NCI-H1694 (cell line): ENCODE measurements at places on chromosomes 11 and 22.

GRCh38 chr11:47415949-47416472 is 7.6 kb downstream of the SLC39A13 start:
- DNase-seq: no peak

DNA sequence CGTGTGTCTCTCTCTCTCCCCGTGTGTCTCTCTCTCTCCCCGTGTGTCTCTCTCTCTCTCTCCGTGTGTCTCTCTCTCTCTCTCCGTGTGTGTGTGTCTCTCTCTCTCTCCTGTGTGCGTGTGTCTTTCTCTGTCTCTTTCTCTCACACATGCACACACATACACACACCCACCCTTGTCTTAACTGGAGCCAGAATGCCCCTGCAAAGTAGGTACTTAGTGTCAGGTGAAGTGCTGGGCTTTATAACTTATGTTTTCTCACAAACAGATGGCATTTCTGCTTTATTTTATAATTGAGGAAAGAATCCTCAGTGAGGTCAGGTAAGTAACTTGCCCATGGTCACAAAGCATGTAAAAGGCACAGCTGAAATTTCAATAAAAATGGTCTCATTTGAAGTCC is 106.0 kb downstream of the CSNK2A3 start:
- no peak for DNase-seq

GRCh38 chr22:42773167-42773566 is 52.5 kb upstream of the A4GALT start:
- no peak for DNase-seq

- no peak for DNase-seq
Measured at GRCh38 chr22:47232753-47233152, 470.3 kb downstream of the TBC1D22A start.

DNA sequence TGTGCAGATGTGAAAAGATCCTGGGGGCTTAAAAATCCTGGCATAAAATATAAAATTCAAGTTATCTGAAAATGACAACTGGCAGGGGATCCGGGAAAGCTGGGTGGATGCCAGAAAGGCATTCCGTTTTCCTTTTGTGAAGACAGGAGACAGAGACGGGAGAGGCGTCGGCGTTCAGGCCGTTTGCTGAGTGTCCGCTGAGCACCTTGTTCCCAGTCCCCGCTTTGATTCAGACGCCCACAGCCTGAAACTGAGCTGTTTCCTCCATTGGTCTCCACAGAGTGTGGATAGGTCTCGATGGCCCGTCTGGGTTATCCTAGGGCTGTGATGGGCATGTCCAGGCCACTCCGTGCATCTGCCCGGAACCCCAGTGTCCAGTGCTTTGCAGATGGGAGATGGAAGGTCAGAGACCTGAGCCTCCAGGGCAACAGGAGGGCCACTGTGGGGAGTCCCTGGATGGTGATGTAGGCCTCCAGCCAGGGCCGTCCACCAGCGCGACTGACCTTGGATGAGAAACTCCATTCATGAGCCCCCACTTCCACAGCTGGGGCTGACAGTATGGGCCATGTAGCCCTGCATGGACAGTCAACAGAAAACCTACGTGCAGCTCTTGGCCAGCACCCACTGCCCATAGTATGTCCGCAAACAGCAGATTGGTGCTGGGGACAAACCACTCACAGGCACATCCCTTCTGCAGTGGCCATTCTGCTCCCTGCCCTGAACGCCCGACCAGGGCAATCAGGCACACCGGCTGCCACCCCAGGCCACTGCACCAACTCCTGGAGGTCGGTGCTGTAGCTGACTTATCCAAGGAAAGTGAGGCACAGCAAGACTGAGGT is 11.6 kb downstream of the MRGPRF start:
- no peak for DNase-seq

DNA sequence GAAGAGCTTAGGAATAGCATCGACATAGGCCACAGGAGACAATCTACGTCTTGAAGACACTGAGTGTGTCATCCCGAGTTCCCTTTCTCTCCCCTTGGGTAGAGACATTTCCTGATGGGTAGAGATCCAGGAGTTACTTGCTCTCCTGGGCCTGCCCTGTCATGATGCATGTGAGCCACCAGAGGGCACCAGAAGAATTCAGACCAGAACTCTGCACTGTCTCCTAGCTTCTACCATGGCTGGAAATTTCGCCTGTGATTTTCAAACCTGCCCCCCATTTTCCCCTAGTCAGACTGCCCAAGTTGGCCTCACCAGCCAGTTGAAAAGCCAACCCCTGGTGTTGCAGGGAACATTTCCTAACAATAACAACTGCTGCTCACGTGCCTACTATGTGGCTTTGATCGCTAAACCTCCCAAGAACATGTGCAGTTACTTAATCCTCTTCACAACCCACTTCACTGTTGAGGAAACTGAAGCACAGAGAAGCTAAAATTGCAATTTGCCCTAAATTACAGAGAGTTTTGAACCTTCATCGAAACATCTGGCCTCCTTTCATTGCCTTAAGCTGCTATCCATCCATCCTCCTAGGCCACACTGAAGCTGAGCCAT is 47.2 kb downstream of the C11orf58 start:
- peak; percentile 28 for DNase-seq

DNA sequence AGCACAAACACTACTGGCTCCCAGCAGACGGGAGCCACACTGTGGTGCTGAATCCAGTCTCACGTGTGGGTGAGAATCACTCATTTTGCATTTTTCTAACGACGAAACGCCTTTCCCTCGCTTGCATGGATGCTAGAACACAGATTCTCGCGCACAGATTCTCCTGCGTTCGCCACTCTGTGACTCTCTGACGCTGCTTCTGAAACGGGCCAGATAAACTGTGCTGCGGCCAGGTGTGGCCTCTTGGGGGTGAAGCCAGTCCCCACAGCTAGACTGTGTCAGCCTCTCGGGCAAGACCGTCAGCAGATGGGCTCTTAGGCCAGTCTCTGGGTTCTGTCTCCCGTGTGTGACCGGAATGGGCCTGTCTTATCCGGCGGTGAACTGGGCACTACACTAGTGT is 44.6 kb downstream of the TRMU start:
- no peak for DNase-seq

GRCh38 chr11:84249344-84250135 is 963.4 kb upstream of the CCDC90B start:
- no peak for DNase-seq

DNA sequence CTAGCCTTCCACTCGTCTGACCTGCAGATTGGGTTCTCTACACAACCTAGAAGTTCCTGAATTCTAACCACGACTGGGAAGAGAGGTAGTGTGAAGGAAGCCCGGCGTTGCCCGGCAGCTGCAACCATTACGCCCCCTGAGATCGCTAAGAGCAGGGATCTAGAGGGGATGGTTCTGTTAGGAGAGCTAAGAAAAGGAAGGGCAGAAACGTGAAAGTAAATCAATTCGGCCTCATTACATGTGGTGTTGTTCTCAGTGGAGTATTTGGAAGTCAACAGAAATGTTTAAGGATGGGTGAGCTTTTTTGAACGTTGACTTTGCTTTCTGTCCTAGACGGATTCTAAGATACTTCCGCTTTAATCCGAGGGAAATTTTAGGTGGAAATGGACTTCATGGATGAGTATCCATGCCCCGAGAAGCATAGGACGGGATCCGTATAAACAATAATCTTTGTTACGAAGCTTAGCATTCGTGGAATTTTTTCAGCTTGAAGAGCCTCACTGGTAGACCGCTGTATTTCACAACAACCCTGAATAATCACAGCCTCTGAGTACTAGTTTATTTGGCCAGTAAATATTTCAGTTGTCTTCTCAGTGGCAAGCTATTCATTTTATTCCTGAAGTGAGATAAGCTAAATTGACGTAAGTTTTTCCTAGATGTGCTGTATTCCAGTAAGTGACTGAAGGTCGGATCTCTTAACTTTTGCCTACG is 629 bp downstream of the ATP5MG start:
- no peak for DNase-seq

DNA sequence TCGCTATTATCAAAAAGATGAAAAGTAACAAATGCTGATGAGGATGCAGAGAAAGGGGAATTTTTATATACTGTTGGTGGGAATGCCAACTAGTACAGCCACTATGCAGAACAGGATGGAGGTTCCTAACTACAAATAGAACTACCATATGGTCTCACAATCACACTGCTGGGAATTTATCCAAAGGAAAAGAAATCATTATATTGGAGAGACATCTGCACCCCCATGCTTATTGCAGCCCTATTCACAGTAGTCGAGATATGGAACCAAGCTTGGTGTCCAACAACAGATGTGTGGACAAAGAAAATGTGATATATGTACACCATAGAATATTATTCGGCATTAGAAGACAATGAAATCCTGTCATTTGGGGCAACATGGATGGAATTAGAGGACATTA is 19.6 kb upstream of the POU2AF2 start:
- DNase-seq: peak; percentile 59

- DNase-seq: no peak
Measured at GRCh38 chr22:17475318-17476230, 87.7 kb upstream of the SLC25A18 start.

GRCh38 chr11:69516526-69516925 is 35.1 kb downstream of the LINC01488 start:
- DNase-seq: no peak

DNA sequence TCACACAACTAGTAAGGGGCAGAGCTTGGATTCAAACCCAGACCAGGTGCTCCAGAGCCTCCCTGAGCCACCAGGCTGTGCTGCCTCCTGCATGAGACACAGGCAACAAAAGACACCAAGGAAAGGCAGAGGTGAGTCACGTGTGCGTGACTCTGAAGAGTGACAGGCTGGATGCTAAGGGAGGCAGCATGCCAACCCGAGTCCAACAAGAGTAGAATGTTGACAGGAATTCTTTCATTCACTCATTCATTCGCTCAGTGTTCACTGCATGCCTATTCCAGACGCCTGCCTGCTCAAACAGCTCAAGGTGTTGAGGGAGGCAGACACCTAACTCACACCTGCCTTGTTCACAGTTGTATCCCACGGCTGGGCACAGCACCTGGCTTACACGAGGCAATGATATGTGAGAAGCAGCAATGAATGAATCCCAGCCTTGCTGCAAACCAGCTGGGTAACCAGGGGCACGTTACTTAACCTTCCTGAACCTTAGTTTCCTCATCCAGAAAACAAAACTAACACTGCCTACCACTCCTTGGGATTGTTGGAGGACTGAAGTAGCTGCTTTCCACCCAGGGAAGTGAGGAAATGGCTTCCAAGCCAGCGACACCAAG is 73.8 kb upstream of the ARFGAP3 start:
- no peak for DNase-seq

DNA sequence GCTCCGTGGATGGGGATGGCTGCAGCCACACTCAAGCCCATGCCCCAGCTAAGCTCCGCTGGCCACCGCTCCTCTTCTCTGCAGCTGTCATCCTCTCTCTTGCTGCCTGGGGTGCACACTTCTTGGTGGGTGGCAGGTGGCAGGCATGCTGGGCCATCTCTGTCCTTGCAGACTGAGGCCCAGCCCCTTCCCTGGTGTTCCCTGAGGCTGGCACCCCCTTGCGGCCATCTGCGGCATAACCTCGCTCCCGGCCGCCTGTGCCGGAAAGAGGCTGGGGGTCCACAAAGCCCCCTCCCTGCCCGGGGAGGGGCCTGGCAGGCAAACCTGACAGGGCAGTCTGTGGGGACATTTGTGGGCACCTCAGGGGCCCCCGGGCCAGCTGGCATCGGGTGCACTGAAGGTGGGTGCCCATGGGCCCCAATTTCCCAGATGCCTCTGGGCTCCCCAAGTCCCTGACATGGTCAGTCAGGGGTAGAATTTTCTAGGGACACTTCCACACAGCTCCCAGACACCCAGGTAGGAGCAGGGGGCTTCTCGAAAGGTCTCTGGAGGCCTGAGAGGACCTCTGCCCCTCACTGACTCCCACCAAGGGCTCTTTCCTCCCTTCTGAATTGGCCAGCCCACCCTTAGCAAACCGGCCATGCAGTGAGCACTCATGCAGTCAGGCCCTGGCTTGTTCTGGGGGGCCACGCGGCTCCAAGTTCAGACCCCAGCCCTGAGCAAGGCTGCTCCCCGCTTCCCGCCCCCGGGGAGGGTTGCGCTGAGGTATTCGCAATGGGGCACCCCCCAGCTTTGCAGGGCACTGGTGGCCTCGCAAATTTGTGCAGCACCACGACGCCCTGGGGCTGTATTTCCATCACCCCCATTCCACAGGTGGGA is 23.5 kb upstream of the TH start:
- no peak for DNase-seq

DNA sequence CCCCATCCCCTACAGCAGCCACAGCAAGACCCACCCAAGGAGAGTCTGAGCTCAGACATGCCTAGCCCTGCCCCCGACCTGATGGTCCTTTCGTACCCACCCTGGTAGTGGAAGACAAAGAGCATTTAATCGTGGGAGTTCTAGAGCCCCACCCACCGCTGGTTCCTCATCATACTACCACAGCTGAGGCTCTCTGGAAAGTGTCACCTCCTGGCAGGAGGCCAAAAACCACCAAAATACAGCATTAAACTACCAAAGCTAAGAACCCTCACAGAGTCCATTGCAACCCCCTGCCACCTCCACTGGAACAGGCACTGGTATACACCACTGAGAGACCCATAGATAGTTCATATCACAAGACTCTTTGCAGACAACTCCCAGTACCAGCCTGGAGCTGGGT is 311.1 kb downstream of the TENM4 start:
- no peak for DNase-seq

DNA sequence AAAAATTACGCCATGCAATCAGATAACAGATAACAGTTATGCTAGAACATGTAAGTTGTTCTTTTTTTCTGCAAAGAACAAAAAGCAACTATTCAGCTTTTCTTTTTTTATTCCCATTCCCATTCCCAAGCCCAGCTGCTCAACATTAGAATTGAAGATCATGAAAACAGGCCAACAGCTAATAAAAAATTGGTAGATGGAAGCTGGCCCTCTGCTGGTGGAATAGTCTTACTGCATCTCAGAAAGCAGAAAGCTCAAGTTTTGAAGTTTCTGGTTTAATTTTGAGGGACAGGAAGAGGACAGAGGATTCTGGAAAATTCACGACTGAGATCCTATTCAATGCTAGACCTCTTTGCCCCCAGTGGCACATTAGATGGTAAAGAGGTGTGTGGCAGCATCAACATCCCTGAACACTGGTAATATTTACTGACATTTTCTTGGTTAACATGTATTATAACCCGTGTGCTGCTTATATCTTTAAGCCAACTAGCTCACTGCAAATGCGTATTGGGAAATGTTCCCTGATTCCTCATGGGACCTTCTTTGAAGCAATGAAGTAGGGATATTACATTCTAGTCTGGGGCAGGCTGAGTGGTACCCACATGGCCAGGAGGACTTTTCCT is 591.2 kb downstream of the OPCML start:
- DNase-seq: peak; percentile 6

DNA sequence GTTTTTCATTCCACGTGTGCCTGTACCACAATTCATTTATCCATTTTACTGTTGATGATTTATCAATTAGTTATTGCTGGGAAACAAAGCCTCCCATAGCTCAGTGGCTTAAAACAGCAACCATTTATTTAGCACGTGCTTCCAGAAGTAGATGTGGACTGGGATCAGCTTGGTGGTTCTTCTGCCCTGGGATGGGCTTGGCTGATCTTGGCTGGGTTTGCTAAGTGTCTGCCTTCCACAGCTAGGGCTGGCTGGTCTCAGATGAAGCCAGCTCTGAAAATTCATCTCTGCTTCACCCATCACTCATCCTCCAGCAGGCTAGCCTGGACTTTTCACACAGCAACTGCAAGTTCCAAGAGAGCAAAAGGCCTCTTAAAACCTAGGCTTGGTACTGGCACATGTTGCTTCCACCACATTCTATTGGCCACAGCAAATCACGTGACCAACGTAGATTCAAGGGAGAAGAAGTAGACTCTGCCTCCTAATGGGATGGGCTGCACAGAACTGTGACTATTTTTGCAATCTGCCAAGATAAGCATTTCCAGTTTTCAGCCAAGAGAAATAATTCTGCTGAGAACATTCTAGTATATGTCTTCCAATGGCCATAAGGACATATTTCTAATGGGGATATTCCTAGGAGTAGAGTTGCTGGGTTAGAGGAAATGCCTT is 124.9 kb downstream of the MN1 start:
- no peak for DNase-seq

- DNase-seq: no peak
Measured at GRCh38 chr11:59240322-59240721, 27.6 kb upstream of the MPEG1 start.
